ENCODE measurements at places on chromosomes 2 and 18.

GRCh38 chr2:146079216-146079615 lies 1559.3 kb upstream of the ZEB2 start:
- DNase-seq = no peak

GRCh38 chr2:109463891-109464290 lies 149.9 kb downstream of the SEPTIN10 start:
- DNase-seq = no peak

DNA sequence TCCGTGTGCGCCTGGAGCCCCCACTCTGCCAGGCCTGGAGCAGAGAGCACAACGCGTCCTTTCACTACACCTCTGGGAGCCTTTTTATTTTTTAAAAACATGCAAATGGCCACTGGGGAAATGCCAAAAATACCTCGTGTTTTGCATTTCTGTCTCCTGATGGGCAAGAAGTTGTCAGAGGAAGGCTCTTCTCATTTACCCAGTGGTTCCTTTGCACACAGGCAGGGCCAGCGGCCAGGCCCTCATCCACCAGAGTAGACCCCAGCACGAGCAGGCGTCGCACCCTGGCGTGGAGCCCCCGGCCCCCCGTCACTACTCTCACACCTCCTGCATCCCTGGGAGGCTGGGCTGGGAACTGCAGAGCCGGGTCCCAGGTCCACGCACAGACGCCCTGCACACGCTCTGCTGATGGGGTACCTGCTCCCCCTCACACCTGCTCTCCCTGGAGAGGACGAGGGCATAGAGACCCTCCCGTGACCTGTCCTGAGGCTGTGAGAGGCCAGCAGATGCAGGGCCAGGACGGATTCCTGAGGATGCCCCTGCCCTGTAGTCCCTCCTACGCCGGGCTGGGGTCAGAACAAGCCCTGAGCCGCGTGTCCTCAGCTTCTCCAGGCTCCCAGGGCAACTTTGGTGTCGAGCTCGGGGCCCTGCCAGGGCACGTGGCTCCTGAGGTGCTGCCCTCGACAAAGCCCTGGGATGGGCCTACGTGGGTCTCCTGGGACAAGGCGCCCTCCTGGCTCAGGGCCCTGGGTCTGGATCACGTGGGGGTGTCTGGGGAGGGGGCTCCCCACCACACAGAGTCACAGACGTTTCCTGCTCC lies 65.0 kb downstream of the NFATC1 start:
- no peak for DNase-seq

- DNase-seq = no peak
These were observed 379.0 kb downstream of the ZEB2 start for GRCh38 chr2:144140891-144141290.

DNA sequence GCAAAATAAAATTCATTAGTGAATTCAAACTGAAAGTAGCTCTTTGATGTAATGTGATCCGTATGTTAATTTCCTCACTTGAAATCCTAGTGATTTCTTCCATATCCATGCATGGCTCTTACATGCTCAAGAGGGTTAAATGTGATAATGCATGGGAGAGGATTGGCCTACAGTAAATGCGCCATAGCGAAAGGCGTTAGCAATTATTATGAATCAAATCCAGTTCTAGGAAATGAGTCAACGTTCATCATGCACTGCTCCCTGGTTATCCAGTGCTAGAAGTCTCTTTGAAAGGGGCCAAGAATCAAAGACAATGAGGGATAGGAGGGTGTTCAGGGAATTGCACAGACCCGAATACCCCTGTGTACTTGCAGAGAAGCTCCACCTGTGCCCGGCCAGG lies 101.4 kb upstream of the RASGRP3 start:
- DNase-seq = no peak

DNA sequence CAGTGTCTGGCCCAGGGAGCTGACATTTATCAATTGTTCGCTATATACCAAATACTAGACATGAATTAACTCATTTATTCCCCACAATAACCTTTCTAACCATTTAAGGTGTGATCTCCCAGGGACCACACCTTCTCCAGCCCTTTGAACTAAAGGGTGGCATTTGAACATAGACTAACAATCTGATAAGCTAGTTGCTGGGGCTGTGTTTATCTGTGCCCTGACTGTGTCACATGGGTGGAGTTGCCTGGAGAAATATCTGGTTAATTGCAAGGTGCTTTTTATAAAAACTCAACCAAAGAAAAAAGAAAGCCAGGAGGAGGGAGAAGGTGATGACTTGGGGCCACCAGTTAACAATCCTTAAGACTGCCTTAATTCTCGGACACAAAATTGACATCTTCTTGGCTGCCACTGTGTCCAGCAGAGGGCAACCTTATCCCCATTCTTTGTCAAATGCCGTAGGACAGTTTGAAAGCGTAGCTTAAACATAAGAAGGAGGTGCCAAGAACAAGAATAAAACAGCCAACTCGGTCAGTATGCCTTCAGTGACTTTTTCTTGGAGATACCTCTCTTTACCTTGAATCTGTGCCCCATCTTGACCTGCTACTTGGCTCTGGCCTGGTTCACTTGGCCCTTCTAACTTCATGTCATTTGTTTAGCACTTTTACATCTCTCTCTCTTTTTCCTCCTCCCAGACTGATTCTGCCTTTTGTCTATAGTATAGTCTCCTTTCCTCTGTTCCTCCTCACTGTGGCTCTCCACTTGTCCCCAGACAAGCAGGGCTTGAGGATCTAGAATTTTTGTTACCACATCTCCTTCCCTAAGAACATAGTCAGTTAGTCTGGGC lies 183.4 kb downstream of the MYO3B start:
- peak; percentile 70 for DNase-seq

DNA sequence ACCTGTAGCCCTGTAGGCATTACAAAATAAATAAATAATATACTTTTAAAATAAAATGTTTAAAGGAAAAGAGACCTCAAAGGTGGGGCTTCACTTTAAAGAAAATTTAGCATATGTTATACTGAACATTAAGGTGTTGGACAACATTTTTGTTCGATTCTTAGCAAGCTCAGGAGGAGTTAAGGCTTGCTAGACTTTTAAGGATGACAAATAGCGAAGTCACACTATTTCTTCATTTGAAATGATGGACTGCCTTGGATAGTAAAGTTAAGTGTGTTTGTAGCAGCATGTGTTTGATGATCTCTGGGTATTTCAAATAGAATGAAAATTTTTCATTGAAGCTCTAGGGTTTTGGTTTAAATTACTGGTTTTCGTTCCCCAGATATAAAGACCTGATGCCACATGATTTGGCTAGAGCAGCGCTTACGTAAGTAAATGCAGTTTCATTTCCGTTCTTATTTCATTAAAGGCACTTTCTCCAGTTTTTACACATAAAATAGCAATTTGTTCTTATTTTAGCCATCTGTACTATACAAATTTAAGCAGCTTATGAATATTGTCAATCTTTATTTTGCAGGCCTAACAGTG lies 24.9 kb downstream of the HADHB start:
- no peak for DNase-seq
